ENCODE measurements at places on chromosomes 12 and 14.

DNA sequence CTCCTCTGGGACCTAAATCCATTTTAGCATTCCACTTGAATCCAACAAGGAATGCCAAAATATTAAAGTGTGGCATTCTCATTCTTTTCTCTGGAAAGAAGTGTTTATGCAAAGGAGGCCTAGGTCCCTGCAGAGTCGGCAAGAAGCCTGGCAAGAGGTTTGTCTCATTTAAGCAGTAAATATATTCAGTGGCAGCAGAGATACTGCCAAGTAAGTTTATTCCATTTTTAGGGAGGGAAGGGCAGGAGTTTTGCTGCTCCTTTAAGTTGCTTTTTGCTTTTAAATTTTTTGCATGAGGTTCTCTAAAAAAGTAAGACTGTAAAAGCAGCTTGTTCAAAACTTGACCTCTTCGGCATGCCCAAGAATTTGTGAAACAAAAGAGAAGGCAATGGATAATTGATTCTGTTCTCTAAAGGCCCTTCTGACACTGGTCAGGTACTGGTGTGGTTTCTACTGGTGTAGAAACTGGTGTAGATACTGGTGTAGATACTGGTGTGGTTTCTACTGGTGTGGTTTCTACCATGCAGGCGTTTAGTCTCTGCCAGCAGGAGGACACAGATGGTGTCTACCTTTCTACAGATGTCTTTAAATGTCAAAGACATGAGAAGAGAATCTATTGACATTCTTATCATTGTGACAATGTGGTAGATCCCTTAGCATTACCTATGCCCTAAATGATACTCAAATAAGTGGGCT lies 107.3 kb downstream of the SAMD4A start:
- no peak for DNase-seq

DNA sequence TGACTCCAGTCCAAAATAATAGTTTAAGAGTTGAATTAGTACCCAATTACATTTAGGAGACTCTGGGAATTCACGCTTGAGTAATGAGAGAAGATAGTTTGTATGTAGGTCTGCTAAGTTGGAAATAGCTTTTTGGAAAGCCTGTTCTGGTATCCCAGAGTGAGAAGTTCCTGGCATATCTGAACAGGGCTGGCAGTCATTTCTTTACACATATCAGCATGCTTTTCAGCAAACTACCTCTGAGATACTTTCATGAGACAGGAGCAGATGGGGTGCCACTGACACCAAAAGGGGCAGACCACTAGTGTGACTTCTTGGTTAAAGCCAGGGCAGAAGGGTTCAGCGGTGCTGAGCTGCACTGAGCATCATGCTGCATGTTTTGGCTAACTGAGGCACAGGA lies 45.1 kb upstream of the GRIP1 start:
- DNase-seq, result no peak

DNA sequence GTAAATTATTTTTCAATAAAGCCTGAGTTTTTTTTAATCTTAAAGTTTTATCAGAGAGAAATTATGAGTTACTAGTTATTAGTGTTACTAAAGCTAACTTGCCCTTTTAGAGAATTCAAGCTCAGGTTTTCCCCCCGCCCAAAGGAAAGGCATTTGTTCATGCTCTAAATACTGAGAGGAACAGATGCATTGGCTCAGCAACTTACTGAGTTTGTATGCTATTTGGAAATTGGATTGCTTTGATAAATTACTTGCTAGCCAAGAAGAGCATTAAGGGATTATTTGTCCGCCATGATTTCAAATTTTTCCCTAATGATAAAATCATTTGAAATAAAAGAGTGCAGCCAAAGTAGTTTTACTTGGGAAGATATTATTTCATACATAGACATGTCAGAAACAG lies 149.4 kb downstream of the METTL25 start:
- DNase-seq, result no peak

DNA sequence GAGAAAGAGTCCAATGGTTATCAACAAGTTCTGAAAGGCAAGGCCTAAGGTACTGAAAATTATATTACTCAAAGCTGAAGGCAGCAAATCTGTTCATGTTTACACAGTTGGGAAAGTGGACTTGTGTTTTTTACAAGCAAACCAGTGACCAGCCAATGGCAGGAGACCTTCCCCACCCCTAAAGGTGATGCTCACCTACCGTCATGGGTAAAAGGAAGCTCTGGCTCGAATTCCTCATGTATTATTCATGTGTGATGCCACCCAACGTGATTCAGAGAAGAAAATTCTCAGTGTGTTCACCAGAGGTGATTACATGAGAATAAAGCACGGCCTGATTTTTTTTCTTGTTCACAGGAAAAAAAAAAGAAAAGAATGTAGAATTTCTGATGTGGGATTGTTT lies 1161.2 kb upstream of the SEL1L start:
- DNase-seq, result no peak

GRCh38 chr12:66620026-66620425 lies 58.9 kb downstream of the GRIP1 start:
- no peak for DNase-seq

DNA sequence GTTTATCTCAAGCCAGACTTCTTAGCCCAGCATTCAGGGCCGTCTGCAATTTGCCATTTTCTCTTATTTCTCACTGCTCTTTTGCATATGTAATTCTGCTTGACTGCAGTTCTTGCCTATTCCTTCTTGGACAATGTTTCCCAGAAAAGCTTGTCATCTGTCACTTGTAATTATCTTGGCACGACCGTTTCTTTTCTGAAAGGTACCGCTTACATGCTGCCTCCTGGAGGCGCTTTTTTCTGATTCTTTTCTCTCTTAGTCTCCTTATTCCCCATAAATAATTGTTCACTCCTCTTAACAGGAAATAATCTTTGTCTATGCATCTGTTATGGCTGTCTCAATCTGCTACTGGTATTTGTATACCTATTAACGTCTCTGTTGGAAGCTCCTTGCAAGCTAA lies 1.2 kb upstream of the ALDH1L2 start:
- DNase-seq, result no peak

DNA sequence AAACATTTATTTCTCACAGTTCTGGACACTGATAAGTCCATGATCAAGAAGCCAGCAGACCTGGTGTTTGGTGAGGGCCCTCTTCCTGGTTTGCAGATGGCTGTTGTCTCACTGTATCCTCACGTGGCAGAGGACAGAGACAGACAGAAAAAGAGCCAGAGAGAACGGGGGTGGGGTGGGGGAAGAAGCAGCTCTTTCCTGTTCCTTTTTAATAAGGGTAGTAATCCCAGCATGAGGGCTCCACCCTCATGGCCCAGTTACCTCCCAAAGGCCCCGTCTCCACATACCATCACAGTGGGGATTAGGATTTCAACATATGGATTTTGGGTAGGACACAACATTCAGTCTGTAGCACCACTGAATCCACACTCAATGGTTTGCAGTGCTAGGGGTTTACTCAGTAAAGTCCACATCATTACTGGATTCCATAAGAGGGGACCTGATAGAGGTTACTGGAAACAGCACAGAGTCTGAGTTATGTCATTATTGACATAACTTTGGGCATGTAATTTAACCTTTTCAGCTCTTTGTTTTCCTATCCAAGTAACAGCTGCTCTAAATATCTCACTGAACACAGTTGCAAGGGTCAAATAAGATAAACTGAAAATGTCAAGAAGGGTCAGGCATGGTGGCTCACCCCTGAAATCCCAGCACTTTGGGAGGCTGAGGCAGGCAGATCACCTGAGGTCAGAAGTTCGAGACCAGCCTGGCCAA lies 53.2 kb downstream of the RPAP3 start:
- no peak for DNase-seq

GRCh38 chr12:76898442-76898841 lies 19.6 kb upstream of the CSRP2 start:
- no peak for DNase-seq

GRCh38 chr12:6507102-6507998 lies 13.4 kb downstream of the NCAPD2 start:
- DNase-seq, result no peak

GRCh38 chr14:51550636-51551035 lies 101.1 kb upstream of the FRMD6 start:
- DNase-seq, result no peak

GRCh38 chr12:62525271-62525670 lies 58.6 kb downstream of the MON2 start:
- no peak for DNase-seq

GRCh38 chr12:81070846-81071245 lies 7.0 kb upstream of the ACSS3 start:
- DNase-seq, result no peak

DNA sequence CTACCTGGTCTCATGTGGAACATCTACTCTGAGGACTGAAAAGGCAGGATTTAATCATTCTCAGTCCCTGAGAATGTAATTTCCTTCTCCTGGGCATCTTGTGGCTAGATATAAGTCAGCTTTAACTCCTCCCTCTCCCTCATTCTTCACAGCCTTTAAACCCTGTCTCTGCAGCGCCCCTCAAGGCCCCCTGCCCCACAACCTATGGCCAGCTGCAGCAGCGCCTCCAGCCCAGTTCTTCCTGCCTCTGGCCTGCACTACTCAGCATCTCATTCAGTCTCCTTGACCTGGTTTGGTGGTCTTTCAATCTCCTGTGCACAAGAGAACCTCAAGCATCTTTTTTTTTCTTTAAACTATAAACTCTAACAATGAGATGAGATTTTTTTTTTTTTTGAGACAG lies 29.3 kb downstream of the NCKAP5L start:
- DNase-seq, result no peak

GRCh38 chr12:12560587-12561370 lies 1.9 kb downstream of the DUSP16 start:
- DNase-seq, result peak; percentile 15

- DNase-seq, result no peak
These were observed 41.9 kb downstream of the EID3 start for GRCh38 chr12:104345234-104346066.

- DNase-seq, result no peak
These were observed 676 bp downstream of the SERPINA3 start for GRCh38 chr14:94612580-94613554.

DNA sequence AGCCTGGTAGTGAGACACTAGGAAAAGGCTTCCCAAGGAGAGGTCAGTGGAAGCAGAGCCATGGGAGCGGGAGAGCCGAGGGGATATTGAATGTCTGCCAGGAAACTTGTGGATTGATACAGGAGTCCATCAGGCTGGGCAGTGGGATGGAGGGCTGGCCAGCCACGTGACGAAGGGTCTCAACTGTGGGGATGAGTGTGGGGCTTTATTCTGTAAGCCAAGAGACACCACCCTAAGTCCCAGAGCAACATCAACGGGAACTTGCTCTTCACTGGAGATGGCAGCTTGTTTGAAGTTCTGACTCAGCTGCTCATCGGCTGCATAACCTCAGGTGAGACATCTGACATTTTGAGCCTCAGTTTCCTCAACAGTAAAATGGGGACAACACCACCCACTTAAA lies 197.8 kb downstream of the VRK1 start:
- DNase-seq, result no peak

DNA sequence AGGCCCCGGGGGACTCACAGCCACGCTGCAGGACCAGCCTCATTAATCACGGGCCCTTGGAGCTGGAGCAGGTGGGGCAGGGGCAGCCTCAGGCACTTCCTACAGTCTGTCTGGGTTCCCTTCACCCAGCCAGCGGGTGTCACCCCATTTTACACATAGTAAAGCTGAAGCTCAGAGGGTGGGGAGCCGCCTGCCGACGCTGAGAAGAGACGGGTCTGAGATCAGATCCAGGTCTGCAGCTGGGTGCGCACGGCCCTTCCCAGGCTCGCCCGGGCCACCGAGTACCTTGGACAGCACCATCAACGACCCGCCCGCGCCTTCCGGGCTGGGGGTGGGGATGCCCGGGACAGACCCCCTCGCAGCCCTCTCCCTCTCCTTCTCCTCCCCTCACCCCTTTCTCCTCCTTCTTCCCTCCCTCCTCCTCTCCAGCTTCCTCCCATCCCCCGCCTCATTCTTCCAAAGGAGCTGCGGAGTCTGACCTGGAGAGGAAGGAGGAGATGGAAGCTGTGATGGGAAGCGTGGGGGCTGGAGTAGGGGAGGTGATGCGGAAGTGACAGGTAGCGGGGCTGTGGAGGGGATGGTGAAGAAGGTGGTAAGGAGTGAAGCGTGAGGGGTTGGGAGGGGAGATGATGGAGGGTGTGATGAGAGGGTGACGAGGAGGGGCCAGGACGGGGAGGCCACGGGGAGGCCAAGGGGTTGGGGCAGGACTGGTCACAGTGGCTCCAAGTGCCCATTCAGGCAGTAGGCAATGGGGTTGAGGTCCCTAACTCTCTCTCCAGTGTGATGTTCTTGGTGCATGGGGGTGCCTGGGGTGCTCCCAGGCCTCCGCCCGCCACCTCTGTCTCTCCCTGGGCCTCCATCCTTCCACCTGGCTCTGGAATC lies 8.8 kb downstream of the DTX1 start:
- DNase-seq, result no peak

DNA sequence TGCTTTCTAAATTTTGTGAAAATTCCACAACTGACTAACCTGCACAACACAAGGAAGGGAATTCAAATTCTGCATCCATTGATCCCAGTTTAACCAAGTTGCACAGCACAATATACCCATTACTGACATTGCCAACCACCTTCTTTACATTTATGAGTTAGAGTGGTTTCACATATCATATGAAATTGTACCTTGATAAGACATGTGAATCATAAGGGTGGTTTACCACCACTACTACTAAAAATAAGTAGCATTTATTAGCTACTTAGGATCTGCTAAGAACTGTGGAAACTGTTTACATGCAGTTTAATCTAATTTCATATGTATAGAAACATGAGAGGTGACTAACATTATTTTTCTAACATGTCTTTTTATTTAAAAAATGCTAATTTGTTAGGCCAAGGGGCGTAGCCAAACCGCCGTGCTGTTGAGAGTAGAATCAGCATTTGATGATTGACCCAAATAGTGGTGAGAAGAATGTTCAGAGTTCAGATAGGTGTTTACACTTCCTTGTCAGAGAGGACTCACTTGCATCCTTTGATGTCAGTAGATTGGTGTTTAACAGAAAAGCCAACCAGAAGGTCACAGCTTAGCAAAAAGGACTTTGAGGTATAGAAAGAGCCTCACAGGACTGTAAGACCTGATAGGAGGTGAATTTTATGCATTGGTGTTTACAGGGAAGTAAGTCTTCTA lies 56.2 kb downstream of the LRFN5 start:
- no peak for DNase-seq

- DNase-seq, result no peak
These were observed 8.4 kb downstream of the TMEM19 start for GRCh38 chr12:71694099-71694820.

Measured in NCI-H2227 treated with DMSO at 0.1 percent for 48 hours (cell line).